ENCODE measurements at places on chromosomes 4 and X. TPM values are rescaled to one million over a fixed set of nuclear protein-coding genes. Genes with fewer than 3 reads are reported as not detected.

The MAGEA10 gene
- not detected for total RNA-seq

The GIMD1 gene
- not detected for total RNA-seq

The F8A2 gene
- not detected for total RNA-seq

The FSTL5 gene
- total RNA-seq: not detected

- peak; percentile 83 for DNase-seq
Measured at GRCh38 chr4:113435893-113436292, 325.6 kb downstream of the CAMK2D start.

- DNase-seq: no peak
Measured at GRCh38 chrX:9873360-9873759, 87.1 kb downstream of the SHROOM2 start.

DNA sequence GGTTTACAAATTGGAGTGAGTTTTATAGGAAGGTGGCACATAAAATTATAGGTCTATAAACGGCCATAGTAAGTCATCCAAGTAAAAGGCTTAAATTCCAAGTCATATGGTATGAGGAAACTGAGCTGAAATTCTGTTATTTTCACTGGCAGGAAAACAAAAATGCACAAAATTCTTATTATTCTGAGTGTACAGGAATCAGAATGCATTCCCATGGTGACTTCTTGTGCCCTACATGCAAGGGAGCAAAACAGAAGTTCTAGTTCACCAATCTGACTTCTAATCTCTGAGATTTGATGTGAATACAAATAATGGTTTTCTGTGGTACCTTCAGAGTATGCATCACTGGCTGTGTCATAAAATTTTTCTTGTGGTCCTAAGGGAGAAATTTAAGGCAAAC lies 102.9 kb downstream of the CLCN4 start:
- DNase-seq: peak; percentile 65

- DNase-seq: no peak
Measured at GRCh38 chr4:173500841-173501591, 29.0 kb downstream of the HAND2 start.

DNA sequence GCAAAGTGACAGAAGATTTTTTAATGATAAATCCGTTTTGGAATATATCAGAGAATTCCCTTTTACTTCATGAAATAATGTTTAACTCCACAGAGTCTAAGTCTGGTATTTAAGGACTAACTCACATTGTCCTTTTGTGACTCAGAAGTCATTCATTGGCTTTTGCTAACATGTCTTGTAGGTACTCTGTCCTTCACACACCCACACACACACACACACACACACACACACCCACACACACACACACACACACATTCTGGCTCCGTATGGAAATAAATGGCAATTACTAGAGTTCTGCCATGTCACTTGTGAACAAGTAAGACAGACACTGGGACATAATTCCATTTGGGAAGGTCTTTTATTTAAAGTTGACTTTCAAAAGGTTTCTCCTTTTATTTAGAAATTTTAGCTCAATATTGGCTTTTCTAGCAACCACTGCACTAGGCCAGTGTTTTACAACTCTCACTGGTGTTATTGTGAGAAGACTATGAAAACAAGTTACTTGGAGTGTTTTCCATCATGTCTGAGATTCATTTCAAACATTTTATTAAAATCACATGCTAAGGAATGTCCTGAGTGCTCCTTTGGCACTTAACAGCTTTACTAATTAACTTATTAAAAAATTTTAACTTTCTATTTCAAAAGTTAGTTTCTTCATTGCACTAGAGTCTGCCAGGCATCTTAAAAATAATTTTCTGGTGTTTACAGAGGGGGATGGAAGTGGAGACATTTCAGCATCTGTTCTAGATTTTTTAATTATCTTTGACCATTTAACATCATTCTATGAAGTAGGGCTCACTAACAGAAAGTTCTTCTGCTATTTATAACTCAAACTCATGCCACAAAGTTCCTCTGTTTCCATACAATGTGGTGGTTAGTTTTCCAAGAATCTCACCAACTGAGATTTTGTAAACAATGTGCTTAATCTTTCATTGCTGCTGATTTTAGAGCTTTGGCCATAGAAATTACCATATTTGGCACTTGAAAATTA lies 240.3 kb upstream of the GPC4 start:
- peak; percentile 54 for DNase-seq

DNA sequence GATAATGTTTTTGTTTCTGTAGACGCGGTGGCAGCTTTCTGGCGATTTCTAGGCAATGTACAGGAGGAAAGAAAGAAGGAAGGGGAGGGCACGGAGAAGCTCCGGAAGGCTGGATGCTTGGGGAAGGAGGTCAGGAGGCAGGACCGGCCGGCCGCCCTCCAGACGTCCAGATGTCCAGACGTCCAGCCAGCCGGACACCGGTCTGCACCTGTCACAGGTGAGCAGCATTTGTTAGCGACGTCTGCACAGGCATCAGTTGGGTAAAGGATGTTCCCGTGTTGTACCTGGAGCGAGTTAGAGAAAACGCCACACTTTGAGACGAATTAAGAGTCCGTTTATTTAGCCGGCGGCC lies 90.0 kb upstream of the PPP2R3B start:
- no peak for DNase-seq
